IgD-negative memory B cell (primary cell): ENCODE measurements at places on chromosomes 2 and 18. TPM values are rescaled to one million over a fixed set of nuclear protein-coding genes. Genes with fewer than 3 reads are reported as not detected.

The MROH2A gene
- not detected for polyA plus RNA-seq

The APOB gene
- not detected for polyA plus RNA-seq

The OST4 gene
- 723 TPM for polyA plus RNA-seq

The CFAP53 gene
- not detected for polyA plus RNA-seq

The FKBP1B gene
- 3.9 TPM for polyA plus RNA-seq

The TRIM43 gene
- polyA plus RNA-seq = not detected

The GCG gene
- not detected for polyA plus RNA-seq

The ALPP gene
- not detected for polyA plus RNA-seq

The DOK1 gene
- 48.9 TPM for polyA plus RNA-seq

The RGPD4 gene
- polyA plus RNA-seq = not detected

The CIDEA gene
- polyA plus RNA-seq = not detected

The NOSTRIN gene
- not detected for polyA plus RNA-seq

The SLC5A7 gene
- polyA plus RNA-seq = not detected

The PTPRM gene
- 0.61 TPM for polyA plus RNA-seq

The ITGA4 gene
- polyA plus RNA-seq = 129 TPM

The HOXD12 gene
- polyA plus RNA-seq = not detected

The FAM237A gene
- not detected for polyA plus RNA-seq

The SERPINB3 gene
- not detected for polyA plus RNA-seq

The CPLX4 gene
- not detected for polyA plus RNA-seq

The EPC2 gene
- polyA plus RNA-seq = 2.9 TPM

The KIAA2012 gene
- not detected for polyA plus RNA-seq

The B3GNT7 gene
- polyA plus RNA-seq = 3.3 TPM
